ENCODE measurements at places on chromosomes 1 and 21.
A peak's percentile ranks its signal among the peaks of the same experiment; 100 is the strongest.

- DNase-seq, result no peak
These were observed 7.6 kb upstream of the FNBP1L start for GRCh38 chr1:93440272-93440671.

DNA sequence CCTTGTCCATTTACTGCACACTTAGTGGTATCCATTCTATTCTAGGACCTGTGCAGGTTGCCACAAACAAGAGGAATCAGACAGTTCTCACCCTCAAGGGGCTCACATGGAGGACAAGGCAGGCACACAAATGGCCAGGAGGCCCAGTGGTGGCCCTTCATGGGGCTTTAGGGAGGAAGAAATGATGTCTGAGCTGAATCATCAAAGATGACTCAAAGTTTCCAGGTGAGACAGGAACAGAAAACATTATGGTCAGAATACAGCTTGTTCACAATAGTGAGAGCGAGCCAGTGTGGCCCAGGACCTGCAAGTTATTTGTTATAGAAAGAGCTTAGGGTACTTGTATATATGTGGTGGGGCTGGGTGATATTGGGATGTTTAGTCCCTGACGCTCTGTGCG lies 26.4 kb downstream of the SHISAL2A start:
- no peak for DNase-seq

DNA sequence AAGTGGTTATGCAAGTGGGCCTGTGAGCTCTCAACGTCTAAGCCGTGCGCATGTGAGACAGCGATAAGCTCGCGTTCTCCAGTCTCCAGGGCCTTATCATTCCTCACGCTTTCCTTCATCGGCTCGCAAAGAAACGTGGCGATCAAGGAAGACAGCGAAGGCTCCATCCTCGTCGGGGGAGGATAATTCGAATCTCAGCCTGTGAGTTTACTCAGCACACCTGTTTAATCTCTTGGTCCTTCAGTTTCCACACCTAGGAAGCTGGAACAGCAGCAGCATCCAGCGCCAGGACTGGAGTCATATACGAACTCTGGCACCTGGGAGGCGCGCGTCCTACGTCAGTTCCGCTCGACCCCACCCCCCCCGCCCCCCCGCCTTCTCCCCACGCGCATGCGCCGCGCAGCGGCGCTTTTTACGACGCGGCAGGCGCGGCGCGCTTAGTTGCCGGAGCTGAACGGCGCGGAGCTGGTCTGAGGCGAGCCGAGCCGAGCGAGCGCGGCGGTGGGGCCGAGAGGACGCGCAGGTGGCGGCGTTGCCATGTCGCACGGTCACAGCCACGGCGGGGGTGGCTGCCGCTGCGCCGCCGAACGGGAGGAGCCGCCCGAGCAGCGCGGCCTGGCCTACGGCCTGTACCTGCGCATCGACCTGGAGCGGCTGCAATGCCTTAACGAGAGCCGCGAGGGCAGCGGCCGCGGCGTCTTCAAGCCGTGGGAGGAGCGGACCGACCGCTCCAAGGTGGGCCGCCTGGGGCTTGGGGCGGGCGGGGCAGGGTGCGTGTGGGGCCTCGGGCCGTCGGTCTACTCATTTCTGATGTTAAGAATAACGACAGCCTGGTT lies at the start of gene PITHD1:
PITHD1 (plus strand) TSS at position 440 of the 836 bp plus-strand sequence; CDS start at position 538, 98 bp downstream.
- peak; percentile 31 for DNase-seq

DNA sequence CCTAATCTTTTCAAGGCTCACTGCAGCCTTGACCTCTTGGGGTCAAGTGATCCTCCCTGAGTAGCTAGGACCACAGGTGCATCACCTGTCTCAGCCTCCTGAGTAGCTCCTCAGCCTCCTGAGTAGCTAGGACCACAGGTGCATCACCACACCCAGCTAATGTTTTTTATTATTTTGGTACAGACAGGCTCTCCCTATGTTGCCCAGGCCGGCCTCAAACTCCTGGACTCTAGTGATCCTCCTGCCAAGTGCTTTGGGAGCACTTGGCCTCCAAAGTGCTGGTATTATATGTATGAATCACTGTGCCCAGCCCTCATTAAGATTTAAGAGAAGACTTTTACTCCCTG lies 58.5 kb upstream of the S1PR1 start:
- no peak for DNase-seq

DNA sequence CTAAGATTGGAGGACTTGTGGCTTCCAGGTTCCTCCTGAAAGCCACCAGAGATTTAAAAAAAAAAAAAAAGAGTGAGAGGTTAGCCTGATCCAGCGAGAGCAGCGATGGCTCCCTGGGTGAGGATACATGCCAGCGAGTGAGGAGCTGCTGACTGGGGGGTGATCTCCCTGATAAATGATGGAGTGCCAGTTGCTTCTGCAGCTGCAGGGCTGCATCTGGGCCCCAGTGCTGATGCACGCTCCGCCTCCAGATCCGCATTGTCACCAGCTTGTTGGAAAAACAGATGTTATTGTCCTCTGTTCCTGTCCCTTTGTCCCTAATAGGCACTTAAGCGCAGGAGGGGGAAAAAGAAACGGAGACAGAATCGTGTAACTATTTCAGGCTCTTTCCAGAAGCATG lies 28.6 kb downstream of the UBIAD1 start:
- no peak for DNase-seq

- no peak for DNase-seq
These were observed 38.0 kb upstream of the KDM4A start for GRCh38 chr1:43611950-43612349.

DNA sequence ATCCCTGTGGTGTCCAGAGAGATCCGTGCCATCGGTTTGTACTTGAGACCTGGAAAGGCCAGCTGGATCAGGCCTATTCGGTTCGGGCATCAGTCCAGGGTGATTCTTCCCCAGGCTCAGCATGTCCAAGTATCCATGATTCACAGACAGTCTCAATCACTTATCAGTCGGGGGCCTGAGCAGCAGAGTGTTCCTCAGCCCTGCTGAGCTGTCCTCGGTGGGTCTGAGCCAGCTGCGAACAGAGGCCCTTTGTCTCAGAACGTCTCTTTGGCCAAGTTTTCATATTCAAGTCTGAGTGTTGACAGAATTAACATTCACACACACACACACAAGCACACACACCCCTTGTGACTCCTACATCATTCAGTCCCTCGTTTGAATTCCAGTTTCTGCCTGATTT lies 33.4 kb upstream of the OSBPL9 start:
- DNase-seq, result no peak

GRCh38 chr1:156659661-156659987 lies 17.6 kb downstream of the NES start:
- no peak for DNase-seq

- no peak for DNase-seq
These were observed 22.2 kb upstream of the SPATA6 start for GRCh38 chr1:48493970-48494769.

DNA sequence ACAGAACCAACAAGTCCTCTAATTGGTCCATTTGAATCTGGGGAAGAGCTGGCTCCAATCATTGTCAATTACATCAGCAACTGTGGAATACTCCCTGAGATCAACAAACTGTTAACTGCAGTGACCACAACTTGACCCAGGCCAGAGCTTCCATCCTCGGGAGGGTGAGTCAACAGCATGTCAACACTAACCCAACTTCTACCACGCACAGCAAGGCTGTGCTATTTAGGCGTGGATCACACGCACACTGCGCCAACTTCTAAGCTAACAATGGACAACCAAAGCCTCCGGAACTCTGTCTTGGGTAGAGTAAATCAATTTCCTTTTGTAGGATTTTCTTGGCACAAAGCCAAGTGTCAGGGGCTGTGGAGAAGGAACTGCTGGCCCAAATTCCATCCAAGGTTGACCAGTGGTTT lies 30.4 kb downstream of the APP start:
- DNase-seq, result no peak

- no peak for DNase-seq
These were observed 388.7 kb downstream of the USH2A start for GRCh38 chr1:216034506-216034905.

GRCh38 chr1:67635055-67635809 lies 49.8 kb upstream of the GADD45A start:
- DNase-seq, result no peak

GRCh38 chr1:184052194-184052559 lies 647 bp downstream of the TSEN15 start:
- no peak for DNase-seq

DNA sequence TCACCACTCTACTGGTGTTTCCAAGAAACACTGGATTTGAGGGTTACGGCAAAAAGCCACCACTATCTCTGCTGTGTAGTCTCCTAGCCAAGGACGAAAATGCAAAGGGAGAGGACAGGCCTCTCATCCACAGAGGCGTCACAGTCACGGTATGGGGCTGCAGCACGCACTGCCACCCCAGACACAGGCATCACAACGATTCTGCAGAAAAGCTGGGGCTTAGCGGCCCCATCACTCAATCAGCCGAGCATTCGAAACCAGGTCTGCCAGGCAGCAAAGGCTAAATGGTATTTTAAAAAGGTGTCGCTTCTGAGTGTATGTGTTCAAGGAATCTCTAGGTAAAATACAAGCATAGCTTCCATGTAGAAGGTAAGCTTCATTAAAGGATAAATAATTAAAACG lies 1.4 kb downstream of the RIPK4 start:
- DNase-seq, result no peak

GRCh38 chr1:155049651-155050559 lies 1.2 kb upstream of the ADAM15 start:
- DNase-seq, result no peak

DNA sequence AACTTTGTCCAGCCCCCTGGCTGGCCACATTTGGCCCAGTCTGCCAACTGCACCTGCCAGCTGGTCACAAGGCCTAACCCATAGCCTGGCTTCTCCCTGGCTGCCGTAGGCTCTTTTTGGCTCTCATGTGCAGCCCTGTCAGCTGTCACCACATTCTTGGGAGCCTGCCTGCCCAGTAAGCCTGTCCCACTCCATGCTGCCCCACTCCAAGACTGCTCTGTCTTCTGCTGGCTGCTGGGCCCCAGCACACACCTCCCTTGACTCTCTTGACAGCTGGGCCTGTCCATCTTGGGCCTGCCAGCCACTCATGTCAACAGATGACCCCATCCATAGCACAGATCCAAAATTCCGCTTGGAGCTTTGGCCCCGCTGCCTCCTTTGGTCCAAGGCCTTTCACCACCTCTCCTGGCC lies 74.3 kb upstream of the EDN2 start:
- no peak for DNase-seq

- no peak for DNase-seq
These were observed 27.2 kb downstream of the CNN3 start for GRCh38 chr1:94899756-94900155.

All from activated CD8-positive, alpha-beta memory T cell treated with anti-CD3 and anti-CD28 coated beads for 1 hour (primary cell).